ENCODE measurements at places on chromosomes 12 and 14.

DNA sequence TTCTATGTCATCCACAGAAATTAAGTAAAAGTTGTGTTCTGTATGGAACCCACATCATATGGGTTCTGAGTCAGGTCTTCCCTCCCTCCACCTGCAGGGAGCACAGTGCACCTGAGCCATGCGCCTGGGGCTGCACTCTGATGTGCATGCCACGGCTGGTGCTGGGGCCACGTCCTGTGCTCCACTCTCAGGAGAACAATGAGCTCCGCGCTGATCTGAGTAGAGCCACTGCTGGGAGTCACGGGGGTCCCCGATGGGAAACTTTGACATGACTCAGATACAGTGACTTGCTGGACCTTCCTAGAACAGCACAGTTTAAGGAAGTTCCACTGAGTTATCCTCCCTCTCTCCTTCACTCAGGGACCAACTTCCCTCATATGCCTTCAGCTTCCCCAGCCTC lies 683.4 kb downstream of the TMEM121 start:
- no peak for DNase-seq

DNA sequence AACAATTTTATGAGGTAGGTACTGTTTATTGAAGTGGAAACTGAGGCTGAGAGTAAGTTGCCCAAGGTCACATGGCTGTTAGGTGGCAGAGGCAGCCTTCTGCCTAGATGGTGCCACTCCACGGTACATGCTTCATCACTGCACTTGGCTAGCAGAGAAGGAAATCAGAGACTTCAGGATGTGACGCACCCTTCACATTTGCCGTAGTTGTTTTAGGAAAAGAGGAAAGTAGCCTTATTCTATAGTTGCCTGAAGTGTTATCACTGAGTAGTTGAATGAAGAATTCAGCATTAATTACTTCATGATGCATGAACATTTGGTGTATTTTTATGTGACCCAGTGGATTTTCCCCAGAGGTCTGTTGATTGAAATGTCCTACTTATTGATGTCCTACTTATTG lies 55.7 kb downstream of the ERC1 start:
- DNase-seq = no peak

GRCh38 chr12:87670448-87670847 lies 358.8 kb downstream of the C12orf50 start:
- DNase-seq = no peak

DNA sequence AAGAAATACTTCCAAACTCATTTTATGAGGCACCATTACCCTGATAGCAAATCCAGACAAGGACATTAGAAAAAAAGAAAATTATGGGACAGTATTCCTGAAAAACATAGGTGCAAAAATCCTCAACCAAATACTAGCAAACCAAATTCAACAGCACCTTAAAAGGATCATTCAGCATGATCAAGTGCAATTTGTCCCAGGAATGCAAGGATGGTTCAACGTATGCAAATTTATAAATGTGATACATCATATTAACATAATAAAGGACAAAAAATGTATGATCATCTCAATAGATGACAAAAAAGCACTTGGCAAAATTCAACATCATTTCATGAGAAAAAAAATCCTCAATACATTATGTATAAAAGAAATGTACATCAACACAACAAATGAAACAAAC lies 162.9 kb downstream of the DUSP6 start:
- DNase-seq = no peak

GRCh38 chr14:97179573-97179972 lies 382.4 kb downstream of the VRK1 start:
- DNase-seq = no peak

DNA sequence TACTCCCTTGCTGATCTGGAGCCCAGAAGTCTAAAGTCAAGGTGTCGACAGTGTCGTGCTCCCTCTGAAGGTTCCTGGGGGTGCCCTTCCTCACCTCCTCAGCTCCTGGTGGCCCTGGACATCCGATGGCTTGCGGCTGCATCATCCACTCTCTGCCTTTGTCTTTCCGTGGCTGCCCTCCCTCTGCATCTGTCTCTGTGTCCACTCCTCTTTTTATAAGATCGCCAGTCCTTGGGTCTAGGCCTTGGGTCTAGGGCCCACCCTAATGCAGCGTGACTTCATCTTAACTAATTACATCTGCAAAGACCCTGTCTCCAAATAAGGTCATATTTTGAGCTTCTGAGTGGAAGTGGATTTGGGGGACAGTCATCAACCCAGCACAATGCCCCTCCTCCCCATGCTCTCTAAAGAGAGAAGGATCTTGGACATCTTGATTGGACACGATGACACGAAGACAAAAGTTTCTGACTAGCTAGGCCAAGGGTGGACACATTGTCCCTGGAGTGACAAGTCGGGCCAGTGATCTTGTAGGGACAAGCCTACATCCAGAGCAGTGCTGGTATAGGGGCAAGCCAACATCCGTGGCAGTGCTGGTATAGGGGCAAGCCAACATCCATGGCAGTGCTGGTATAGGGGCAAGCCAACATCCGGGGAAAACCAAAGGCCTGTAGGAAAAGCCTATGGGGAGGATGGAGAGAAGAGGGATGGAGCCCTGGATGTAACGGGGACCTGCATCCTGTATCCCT lies 93.9 kb upstream of the DIO3 start:
- no peak for DNase-seq

DNA sequence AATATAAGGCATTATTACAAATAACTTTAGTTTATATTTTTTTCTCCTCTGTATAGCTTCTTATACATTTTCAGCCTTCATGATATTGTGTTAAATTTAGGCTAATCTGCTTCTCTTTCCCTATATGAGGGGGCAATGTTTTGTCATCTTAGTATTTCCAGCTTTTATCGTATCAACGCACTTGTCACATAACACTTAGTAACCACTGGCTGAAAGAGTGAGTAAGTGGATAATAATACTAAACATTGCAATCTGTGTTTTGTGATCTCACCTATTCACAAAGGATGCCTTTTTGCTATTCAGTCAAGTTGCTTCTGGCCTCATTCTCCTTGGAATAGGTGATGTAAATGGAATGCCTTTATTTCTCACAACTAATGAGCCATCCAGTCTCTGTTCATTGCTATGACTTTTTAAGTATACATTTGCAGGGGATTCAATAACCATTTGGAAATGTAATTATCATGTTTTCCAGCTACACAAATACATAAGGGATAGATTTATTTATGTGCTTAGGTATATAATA lies 260.9 kb downstream of the BMP4 start:
- no peak for DNase-seq

GRCh38 chr14:53956427-53957201 lies at the start of gene BMP4:
BMP4 (minus strand) TSS chr14:53956825; CDS start chr14:53952222, 4,603 bp downstream.
- no peak for DNase-seq

- no peak for DNase-seq
Observed at GRCh38 chr12:67068761-67069450, 200.3 kb upstream of the CAND1 start.

DNA sequence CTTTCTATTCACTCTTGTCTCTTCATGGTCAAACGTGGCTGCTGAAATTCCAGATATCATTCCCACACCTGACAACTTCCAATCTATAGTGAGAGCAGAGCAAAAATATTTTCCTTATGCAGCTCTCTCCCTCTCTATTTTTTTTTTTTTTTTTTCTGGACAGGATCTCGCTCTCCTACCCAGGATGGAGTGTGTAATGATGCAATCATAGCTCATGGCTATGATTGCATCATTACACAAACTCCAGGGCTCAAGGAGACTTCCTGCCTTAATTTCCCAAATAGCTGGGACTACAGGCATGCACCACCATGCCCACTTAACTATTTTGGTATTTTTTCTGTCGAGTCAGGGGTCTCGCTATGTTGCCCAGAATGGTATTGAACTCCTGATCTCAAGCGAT lies 1398.9 kb downstream of the AACS start:
- DNase-seq = no peak

- no peak for DNase-seq
Observed at GRCh38 chr14:95953111-95953724, 76.6 kb downstream of the TUNAR start.

DNA sequence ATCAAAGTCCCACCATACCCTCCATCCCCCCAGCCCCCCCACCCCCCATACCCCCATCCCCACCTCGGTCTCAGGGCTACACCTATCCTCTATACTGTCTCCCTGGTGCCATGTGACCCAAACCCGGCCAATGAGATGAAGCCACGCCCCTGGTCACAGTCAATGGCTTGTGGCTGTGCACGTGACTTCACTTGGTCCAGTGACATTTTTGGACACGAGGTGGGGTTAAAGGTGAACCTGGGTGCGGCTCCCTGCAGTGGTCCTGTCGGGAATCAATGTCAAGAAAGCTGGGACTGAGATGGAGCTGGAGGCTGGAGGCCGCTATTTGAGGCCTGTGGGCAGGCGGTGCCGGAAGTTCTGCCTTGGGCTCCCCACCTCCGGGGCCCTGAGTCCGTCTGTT lies 100.7 kb upstream of the MAP1LC3B2 start:
- DNase-seq = no peak

DNA sequence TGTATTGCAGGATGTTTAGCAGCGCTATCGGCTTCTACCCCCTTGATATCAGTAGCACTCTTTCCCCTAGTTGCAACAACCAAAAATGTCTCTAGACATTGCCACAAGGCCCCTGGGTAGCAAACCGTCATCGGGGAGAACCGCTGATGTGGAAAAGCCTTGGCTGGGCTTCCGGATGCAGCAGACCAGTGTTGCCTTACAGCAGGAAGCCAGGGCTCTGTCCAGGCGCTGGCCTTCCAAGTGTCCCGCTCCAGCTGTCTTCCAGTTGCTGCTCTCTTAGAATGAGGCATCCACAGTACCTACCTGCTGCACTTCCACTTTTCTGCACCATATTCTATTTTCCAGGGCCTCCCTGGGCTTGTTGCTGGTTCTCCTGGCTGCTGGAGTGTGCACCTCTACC lies 22.6 kb upstream of the SLC10A1 start:
- no peak for DNase-seq

GRCh38 chr12:94380507-94380906 lies 79.2 kb downstream of the CEP83 start:
- DNase-seq = no peak

All from smooth muscle cell of the brain vasculature (primary cell).